ENCODE measurements at places on chromosomes 4 and X. TPM values are rescaled to one million over a fixed set of nuclear protein-coding genes. Genes with fewer than 3 reads are reported as not detected.

SLIT2 gene
- polyA plus RNA-seq, result 13.0 TPM

DIPK2B gene
- polyA plus RNA-seq, result not detected

COL25A1 gene
- 0.05 TPM for polyA plus RNA-seq

DTHD1 gene
- polyA plus RNA-seq, result not detected

SPOCK3 gene
- polyA plus RNA-seq, result not detected

SPATA18 gene
- polyA plus RNA-seq, result 3.0 TPM

REELD1 gene
- polyA plus RNA-seq, result not detected

ART3 gene
- polyA plus RNA-seq, result 0.30 TPM

CXCL1 gene
- polyA plus RNA-seq, result 1.1 TPM

MBNL3 gene
- polyA plus RNA-seq, result 0.32 TPM

CDS1 gene
- polyA plus RNA-seq, result not detected

DCAF8L2 gene
- polyA plus RNA-seq, result not detected

PAGE5 gene
- polyA plus RNA-seq, result not detected

GCNA gene
- polyA plus RNA-seq, result 1.3 TPM

MAGEC3 gene
- polyA plus RNA-seq, result not detected

RBM47 gene
- polyA plus RNA-seq, result 0.44 TPM

CPZ gene
- 8.2 TPM for polyA plus RNA-seq

RHOXF2 gene
- not detected for polyA plus RNA-seq

HAND2 gene
- polyA plus RNA-seq, result 0.97 TPM

HPSE gene
- 0.09 TPM for polyA plus RNA-seq

BMP3 gene
- 0.04 TPM for polyA plus RNA-seq

PJA1 gene
- 13.6 TPM for polyA plus RNA-seq

LANCL3 gene
- polyA plus RNA-seq, result not detected

RNF113A gene
- 17.0 TPM for polyA plus RNA-seq

ARMCX1 gene
- 13.6 TPM for polyA plus RNA-seq
